ENCODE measurements at places on chromosomes 3 and 15.

DNA sequence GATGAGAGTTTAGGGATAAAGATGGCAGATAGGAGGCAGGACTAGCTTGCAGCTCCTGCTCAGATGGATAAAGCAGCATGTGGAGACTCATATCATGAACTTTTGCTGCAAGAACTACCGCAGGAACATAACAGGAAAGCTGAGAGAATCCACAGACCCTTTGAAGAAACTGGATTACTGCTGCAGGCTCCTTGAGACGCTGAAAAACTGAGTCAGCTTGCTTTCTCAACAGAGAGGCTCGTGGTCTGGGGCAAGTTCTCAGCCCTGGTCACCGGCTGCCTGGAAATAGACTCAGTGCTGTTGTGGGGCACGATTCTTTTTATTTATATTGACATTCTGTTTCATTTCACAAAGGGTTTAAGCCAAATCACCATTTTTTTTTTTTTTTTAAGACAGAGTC lies 28.8 kb upstream of the TRIM59 start:
- DNase-seq = no peak

DNA sequence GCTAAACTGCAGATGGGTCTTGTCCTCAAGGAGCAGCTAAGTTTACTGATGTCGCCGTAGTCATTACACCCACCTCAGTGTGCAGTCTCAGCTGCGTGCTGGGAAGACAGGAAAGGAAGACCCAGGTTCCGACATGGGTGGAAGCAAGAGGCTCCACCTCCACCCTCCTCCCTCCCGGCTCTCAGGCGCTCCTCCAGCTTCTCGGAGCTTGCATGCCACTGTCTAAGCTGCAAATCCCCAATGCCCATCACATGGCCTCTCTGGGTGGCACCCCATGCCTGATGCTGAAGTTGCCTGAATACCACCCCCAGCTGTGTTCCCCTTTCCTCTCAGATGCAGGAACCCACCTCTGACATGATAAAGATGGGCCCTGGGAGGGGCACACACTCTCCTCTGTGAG lies 58.5 kb downstream of the MGLL start:
- no peak for DNase-seq

DNA sequence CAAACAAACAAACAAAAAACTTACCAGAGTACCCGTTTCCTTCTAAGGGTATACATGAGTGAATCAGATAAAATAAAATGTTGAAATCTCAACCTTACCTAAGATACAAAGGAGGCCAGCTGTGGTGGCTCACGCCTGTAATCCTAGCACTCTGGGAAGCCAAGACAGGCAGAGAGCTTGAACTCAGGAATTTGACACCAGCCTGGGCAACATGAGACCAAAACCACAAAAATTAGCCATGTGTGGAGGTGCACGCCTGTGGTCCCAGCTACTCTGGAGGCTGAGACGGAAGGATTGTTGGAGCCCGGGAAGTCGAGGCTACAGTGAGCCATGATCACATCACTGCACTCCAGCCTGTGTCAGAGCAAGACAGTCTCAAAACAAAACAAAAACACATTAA lies 11.0 kb upstream of the FAM219B start:
- no peak for DNase-seq

- no peak for DNase-seq
These were observed 75.4 kb upstream of the RGMA start for GRCh38 chr15:93164409-93164808.

GRCh38 chr15:100786901-100787566 lies 92.6 kb upstream of the ALDH1A3 start:
- no peak for DNase-seq

- no peak for DNase-seq
These were observed 67.0 kb upstream of the LSAMP start for GRCh38 chr3:116512281-116512680.

DNA sequence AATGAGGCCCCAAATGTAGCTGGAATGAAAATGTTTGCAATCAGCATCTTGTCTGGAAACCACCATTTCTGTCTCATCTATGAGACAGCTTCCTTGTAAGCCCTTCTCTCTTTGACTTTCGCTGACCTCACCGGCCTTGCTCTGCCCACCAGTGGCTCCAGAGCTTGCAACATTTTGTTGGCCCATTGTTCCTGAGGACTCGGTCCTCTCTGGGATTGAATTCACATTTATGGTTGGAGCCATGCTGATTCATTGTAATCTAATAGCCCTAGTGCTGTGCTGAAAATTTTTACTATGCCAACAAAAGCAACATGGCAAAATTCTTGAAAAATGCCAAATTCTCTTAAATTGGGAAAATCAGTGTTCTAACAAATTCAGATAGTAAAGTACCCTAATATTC lies 37.2 kb downstream of the ABHD5 start:
- DNase-seq = no peak

DNA sequence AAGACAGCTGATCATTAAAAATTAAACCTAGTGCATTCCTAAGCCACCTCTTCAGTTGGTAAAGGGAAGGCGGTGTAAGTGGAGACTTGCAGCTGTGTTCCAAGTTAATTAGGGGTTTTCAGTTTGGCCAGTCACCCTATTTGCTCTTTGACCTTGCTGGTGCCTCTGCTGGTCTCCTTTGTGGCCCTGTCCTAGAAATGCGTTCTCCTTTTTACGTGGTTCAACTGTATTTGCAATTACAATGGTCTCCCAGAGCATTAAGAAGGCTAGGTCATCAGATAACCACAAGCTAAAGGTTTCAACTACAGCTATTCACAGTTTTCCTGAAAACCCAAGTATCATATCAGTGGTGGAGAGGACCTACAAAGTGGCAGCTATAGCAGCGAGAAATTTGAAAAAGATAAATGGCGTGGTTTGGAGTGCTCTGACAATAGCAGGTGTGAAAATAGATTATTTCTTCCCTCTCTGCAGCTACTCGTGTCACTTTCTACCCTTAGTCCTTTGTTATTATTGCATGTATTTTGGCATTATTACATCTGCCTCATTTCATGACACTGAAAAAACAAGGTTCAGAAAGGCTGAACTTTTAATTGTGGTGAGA lies 203.5 kb upstream of the TBC1D5 start:
- DNase-seq = no peak

DNA sequence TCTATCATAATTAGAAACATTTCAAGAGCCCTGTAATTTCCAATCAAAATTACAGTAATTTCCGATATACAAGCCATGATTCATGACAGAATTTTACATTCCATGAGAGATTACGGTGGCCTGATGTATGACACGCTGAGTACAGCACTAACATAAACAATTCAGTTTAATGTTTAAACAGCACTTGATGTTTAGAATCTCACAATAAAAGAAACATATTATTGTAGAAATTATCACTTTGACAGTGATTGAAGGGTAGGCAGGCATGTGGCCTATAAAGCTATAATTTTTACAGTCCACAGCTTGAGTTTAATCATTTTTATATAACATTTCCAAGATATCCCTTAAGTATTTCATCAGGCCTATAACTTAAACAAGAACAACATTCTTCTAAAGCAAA lies 48.5 kb downstream of the SATB1 start:
- DNase-seq = no peak

DNA sequence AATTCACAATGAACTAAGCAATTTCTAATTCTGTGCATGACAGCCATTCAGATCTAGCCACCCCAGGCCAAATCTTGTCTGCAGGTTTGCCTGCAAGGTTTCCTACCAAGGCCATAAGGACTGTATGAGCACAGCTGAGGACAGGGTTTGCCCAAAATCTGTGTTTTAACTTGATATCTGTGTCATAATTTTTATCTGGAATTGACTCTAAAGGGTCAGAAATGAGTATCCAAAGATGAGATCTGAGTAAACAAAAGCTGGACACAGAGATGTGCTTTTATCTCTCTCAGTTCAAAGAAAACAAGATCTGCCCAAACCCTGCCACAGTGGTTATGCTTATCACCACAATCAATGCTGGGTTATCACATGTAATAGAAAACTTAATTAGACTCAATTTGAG lies 154.6 kb upstream of the COL8A1 start:
- no peak for DNase-seq

DNA sequence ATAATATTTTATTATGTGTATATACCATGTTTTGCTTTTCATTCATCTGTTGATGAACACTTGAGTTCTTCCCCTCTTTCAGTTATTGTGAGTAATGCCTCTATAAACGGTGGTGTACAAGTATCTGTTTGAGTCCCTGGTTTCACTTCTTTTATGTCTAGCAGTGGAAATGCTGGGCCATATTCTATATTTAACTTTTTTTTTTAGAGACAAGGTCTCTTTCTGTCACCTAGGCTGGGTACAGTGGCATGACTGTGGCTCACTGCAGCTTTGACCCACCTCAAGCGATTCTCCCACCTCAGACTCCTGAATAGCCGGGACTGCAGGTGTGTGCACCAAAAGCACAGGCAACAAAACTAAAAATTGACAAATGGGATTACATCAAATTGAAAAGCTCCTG lies 19.9 kb downstream of the GOLM2 start:
- no peak for DNase-seq

DNA sequence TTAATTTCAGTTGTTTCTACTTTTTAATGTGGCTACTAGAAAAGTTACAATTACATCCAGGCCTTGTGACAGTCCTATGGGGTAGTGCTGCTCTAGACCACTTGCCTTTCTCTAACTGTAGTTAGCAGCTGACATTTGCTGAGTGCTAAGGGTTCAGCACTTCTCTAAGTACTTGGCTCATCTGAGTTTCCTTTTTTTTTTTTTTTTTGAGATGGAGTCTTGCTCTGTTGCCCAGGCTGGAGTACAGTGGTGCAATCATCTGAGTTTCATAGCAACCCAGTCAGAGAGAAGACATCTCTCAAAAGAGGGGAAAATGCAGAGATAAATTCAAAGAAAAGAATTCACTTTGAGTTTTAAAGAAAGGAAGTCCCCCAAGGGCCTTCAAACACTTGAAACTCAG lies 130.8 kb downstream of the MYLK start:
- DNase-seq = no peak

DNA sequence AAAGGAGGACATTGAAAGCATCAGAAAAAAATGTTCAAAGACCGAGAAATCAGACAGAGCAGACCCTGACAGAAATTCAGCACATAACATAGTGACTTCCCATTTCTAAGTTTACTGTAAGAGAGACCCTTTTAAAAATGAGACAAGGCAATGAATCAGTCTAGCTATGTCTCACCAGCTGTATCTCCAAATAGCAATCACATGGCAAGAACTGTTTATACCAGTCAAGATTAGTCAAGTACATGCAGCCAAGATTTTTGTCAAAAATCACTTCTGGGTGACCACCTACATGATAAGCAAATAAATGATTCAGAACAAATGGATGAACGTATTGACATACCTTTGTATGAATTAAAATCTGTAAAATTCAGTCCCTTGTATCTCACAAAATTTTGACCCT lies 138.0 kb downstream of the DTWD1 start:
- DNase-seq = no peak

GRCh38 chr3:146217324-146217723 lies 33.6 kb downstream of the PLSCR4 start:
- DNase-seq = peak; percentile 7

DNA sequence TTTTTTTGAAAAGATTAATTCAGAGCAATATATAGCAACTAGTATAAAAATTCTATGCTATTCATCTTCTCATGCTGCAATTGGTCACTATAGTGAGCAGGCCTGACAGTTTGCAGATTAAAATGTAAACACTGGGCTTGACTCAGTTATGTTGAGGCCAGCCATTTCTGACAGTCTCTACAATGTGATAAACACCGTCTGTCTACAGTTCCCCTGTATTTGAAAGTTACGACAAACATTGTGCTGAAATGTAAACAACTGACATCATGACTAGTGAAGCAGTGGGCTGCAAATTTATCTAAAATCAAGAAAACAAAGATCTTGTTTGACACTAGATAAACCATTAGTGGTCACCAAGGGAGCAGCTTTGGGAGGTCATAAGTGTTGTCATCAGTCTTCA lies 197.4 kb downstream of the ISL2 start:
- DNase-seq = no peak

DNA sequence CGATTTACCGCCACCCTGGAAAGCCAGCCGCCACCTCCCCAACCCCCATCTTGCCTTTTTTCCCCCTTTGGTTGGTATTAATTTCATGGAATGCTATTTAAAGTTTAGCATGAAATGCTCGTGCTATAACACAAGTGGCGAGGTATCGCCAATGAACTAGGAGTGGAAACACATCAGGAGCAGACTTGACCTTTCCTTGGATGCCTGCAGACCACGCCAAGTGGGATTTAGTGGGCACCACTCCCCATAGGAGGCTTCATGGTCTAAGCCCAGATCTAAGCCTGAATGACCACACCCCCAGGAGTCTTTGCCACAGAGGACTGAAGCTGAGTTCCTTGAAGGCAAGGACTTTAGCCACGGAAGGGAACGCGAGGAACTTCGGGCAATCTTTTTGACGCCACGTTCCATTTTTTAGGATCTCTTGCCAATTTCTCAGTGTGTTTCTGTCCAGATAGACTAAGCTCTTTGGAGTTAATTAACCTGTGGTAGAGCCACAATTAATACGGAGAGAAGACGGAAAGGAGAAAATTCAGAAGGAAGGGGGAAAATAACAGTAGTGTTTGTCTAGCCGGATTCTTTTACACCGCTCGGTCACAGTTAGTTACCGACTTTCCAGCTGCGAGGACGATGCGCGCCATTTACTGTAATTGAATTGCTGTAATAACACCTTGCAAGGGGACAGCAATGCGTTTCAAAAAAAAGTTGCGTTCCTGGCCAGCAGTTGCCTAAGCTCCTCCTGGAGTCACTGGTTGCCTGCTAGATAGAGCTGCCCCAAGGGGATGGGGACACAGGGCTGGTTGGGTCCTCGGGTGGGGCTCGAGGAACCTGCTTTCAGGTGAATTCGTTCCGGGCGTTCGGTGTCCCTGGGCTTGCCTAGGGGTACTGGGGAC lies 37.1 kb downstream of the NR2F2 start:
- no peak for DNase-seq

DNA sequence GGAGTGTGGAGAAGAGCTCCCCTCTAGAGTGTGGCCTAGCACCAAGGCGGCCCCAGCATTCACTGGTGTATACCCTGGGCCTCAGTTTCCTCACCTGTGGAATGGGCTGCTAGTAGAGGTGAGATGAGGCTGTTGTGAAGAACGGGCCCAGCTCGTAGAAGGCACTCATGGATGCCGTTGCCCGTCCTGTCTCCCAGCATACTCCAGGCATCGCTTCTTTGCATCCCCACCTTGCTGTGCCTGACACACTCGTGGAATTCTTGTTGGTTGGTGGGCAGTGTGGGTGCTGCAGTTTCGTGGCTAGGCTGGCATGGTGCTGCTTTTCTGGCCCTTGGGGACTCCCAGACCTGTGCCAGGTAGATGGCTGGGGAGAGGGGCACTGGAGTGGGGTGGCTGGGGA lies 76.7 kb downstream of the SMAD6 start:
- DNase-seq = no peak

DNA sequence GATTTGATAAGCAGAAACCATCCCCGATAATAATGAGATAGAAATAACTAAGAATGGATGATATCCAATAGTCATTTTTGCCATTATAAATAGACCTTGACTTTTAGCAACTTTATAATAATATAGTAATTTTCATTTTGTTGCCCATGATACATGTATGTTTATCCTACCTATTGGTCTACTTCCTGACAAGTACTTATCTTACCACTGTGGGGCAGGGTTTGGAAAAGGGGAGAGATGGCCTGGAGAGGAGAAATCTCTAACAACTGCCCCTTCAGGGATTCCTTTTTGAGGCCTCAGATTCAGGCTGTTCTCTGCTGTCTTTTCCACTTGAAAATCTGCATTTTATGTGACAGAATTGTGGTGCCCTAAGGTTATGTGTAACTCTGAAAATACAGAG lies 42.2 kb downstream of the FAM98B start:
- no peak for DNase-seq

Data from 8988T (cell line).